Activated T-cell treated with anti-CD3 and anti-CD28 coated beads for 24 hours (primary cell): ENCODE measurements at places on chromosomes 3 and 15.

DNA sequence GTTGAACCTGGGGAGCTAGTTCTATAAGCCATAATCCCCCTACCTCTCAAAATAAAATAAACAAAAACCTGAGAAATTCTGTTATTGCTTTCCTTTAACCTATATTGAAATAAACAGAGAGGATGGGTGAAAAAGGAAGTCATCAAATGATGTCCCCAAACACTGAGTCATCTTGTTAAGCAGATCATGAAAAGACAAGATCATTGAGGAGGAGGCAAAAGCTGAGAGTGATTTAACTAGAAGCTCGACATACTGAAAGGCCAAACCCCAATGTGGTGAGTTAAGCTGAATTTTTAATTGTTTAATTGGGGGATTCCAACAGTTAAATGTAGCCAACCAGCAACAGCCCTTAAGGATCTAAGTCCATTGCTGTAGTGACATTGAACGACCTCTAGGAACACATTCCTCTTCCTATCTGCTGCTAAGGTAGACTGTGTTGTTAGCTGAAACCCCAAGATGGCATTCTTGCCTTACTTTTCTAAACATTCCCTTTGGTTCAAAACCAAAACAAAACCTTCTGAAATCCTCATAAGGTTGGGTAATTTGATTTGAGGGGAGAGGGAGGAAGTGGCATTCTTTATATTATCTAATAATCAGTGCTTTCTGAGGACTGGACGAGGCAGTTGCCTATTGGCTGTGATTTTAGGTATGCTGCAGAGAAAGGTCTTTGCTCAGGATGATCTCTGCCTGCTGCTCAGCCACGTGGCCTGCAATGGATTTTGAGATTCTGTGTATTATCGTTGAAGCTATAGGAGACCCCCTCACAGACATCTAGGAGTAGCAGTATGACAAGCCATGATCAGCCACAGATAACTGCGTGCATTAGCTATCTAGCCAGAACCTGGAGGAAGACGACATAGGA lies 62.7 kb upstream of the BNIP2 start:
- DNase-seq: no peak

DNA sequence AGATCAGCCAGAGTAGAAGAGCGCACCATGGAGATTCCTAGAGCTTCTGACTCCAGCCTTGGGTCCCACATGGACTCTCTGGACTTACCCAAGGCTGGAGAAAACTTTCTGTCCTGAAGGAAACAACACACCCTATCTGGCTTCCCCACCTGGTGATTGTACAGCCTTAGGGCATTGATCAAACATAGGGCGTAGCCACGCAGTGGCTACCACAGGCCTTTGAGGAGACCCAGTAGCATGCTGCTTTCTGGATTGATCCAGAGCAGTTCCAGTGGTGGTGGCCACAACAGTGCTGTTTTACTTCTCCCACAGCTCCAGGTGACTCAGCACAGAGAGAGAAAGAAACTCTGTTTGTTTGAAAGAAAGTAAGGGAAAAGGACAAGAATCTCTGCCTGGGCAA lies 23.5 kb downstream of the PYDC2 start:
- no peak for DNase-seq

- no peak for DNase-seq
Measured at GRCh38 chr3:140276703-140277102, 341.7 kb downstream of the CLSTN2 start.

GRCh38 chr3:89560568-89560967 lies 453.1 kb downstream of the EPHA3 start:
- no peak for DNase-seq

DNA sequence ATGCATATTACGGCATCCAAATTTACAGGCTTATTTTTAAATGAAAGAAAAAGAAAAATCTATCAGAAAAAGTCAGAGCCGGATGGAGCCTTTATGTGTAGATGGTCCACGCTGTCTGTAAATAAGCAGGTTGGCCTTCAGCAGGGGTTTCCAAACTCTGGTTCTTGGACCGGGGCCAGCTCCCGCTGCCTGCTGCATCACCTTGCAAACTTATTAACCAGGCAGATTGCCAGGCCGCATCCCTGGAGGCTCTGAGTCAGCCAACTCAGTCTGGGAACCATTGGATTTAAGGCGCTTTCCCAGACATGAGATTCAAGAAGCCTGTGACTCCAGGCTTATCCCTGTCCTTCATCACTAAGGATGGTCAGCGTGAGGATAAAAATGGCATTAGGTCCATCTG lies 212.4 kb downstream of the OPA1 start:
- DNase-seq: no peak

DNA sequence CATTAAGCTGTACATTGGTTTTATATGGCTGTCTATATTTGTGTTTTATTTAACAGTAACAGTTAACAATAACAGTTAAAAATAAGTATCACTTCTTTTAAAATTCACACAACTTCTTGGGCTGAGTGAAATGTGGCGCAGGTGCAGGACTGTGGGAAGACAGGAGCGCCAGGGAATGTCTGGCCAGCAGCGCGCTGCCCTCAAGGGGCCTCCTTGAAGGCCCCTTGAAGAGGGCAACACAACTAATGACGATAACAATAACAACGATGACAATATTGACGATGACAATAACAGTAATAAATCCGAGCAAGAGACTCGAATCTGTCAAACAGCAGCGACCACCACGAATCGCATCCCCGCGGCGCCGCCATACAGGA lies 411 bp upstream of the PPP2R3A start:
- DNase-seq: no peak

DNA sequence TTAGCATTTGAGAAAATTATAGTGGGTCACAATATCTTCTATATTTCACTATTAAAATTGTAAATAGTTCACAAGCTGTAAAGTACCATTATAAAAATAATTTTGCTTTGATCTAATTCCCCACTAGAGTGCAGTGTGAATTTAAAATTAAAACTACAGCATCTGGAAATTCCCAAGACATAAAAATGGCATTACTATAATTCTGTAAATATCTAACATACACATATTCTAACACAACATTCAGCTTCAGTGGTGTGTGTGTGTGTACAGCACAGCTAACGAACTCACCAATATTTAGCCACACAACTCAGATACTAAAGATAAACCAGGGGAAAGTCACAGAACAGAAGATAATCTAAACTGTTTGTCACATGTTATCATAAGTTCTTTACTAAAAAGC lies 424.9 kb upstream of the ZNF385D start:
- no peak for DNase-seq

- peak; percentile 42 for DNase-seq
Measured at GRCh38 chr3:160564949-160565441, 376 bp downstream of the KPNA4 start.

GRCh38 chr3:117063930-117064329 lies 354.4 kb downstream of the TUSC7 start:
- no peak for DNase-seq

GRCh38 chr3:118912188-118912587 lies 122.5 kb downstream of the IGSF11 start:
- no peak for DNase-seq

DNA sequence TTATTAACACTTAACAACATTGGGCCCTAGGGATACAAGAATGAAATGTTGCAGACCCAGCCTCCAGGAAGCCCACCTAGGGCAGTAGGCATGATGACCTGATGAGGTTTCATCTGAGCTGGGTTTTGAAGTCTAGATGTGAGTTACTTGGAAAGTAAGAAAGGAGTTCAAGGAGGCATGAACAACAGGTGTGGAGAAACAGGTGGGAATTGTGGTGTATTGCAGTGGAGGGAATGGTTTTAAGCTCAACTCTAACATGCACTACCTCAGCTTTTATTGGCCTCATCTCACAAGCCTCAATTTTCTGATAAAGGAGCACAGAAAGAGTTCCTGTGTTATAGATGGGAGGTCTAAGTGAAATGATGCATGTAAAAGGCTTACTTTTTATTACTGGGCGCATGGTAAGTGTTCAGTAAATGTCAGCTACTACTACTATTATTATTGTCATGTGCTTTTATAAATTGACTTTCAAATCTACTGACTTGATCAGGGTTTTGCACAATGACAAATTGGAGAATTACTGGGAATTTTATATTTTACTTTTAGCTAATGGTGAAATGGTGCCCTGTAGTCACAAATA lies 19.3 kb downstream of the SCAANT1 start:
- no peak for DNase-seq

GRCh38 chr3:43014956-43015355 lies 35.8 kb downstream of the GASK1A start:
- DNase-seq: no peak

- no peak for DNase-seq
Measured at GRCh38 chr3:141413391-141413790, 45.1 kb downstream of the ZBTB38 start.

GRCh38 chr3:146223401-146224373 lies 27.2 kb downstream of the PLSCR4 start:
- DNase-seq: no peak

DNA sequence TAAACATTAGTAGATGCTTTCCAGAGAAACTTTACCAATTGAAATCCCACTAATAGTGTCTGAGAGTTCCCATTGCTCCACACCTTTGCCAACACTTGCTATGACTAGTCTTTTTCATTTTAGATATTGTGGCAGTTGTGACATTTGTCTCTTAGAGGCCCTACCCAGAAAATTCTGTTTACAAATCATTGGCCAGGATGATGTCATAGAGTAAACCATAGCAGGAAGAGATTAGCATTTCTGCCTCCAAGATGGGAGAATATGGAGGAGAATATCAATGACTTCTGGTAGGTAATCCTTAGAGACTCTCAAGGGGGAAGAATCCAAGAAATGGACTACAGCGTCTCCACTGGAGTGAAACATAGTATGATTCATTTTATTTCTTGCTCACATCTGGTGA lies 291.0 kb upstream of the CNTN3 start:
- DNase-seq: no peak

- DNase-seq: no peak
Measured at GRCh38 chr3:4060064-4060463, 243.1 kb upstream of the SETMAR start.

GRCh38 chr3:84440291-84440690 lies 518.5 kb upstream of the CADM2 start:
- DNase-seq: no peak

DNA sequence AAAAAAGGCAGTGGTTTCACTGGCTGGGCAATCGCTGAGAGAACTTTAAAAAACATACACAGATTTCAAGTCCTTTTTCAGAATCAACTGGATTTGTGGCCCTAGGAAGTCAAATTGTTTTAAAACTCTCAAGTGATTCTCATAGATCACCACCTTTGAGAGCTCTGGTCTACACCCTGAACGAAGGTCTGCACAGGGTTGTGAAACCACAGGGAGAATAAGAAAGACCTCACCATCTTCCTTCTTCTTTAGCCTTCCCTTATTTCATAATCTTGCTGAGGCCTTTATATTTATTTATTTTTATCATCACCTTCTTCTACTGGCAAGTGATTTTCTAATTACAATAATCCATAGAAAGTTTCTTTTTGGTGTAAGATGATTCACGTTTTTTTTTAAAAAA lies 58.1 kb downstream of the FOXP1 start:
- no peak for DNase-seq

- no peak for DNase-seq
Measured at GRCh38 chr15:90239371-90239770, 5.4 kb downstream of the GDPGP1 start.

GRCh38 chr15:25825207-25825606 lies 37.9 kb downstream of the ATP10A start:
- DNase-seq: no peak

DNA sequence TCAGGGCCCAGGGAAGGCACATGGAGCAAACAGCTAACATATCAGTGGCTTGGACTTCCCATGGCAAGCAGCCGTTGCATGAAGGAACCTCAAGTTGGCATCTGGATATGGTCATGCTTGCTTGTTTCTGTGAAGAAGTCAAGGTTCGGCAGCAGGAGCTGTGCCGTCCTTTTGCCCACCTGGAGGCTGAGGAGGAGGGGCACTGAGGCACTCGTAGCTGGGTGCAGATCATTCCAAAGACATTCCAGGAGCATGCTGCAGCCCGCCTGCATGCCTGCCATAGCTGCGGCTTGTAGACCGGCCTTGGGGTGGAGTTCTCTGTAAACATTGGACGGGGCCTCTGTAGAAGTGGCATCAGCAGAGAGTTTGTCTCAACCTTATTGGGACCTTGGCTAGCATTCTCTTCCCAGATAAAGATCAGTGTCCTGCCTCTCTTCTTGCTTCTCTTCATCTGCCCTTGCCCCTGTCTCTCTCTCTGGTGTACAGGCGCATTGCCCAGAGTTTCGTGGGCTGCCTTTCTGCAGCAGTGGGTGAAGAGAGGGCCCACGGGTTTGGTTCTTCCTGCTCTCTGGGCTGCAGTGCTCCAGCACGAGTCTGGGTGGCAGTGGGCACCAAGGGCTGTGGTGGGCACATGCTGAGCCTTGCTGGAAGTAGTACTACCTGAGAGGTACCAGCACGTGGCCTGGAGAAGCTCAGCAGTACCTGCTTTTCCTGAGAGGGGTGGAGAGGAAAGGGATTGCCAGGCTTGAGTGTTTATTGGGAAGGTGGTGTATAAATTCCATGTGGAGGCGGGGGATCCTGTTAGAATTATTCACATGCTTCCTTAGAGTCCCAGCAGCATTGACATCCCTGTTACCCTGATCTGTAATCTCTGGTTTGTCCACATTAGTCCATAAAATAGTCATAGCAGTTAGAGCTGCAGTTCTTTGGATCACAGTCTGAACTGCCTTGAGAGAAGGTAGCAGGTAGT lies 49.4 kb downstream of the CHCHD6 start:
- DNase-seq: no peak

DNA sequence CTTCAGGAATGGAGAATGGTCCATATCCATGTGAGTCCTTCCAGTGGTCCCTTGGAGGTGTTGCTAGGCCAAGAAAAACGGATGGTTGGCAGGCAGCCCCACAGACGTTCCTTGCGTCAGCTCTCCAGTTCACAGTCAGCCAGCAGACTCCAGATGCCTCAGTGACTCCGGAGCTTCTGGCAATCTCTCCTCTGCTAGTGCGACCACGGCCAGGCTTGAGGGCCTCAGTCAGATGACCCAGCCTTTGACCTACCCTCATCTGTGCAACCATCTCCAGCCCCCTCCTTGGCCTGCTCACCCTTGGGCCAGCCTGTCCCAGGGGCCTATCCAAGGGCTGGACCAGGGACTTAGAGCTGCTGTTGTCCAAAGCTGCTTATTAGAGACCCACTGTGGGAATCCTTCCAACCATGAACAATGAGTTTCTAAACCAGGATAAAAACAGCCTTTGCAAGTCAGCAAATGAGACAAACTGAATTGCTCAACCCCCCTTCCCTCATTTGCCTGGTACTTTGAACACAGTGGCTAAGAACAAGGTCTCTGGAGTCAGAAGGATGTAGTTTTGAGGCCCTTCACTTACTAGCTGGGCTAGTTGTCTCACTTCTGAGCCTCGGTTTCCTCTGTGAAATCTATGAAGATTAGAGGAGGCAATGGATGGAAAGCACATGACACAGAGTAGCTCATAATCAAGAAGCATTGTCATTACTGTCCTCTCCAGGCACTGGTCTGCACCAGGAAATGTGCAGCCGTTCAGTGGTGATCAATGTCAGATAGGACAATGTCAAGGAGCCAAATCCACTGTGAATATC lies 44.8 kb downstream of the ANP32A start:
- DNase-seq: no peak

- no peak for DNase-seq
Measured at GRCh38 chr3:88231207-88231606, 81.4 kb downstream of the C3orf38 start.

- DNase-seq: no peak
Measured at GRCh38 chr3:52707585-52707984, 1.7 kb downstream of the SPCS1 start.

- no peak for DNase-seq
Measured at GRCh38 chr3:156750874-156751245, 75.3 kb upstream of the LEKR1 start.
